ENCODE measurements at places on chromosomes 1 and 21. TPM values are rescaled to one million over a fixed set of nuclear protein-coding genes. Genes with fewer than 3 reads are reported as not detected.

Gene TRAF3IP3
- total RNA-seq = 194 TPM

- H3K4me1 ChIP-seq = no peaks in the 10 kb centered on the region
- H3K4me3 ChIP-seq = no peak overlapping the region
- no peak overlapping the region for H3K27ac ChIP-seq
- no peaks in the 10 kb centered on the region for H3K36me3 ChIP-seq
Measured at GRCh38 chr1:29532285-29532684, 296.0 kb downstream of the PTPRU start.

Gene PODN
- total RNA-seq = not detected

- no peak for DNase-seq
- no peak overlapping the region for H3K4me3 ChIP-seq
- no peak overlapping the region for H3K27ac ChIP-seq
- H3K27me3 ChIP-seq = no peaks in the 10 kb centered on the region
Measured at GRCh38 chr1:160116283-160117147, 956 bp downstream of the ATP1A2 start.

DNA sequence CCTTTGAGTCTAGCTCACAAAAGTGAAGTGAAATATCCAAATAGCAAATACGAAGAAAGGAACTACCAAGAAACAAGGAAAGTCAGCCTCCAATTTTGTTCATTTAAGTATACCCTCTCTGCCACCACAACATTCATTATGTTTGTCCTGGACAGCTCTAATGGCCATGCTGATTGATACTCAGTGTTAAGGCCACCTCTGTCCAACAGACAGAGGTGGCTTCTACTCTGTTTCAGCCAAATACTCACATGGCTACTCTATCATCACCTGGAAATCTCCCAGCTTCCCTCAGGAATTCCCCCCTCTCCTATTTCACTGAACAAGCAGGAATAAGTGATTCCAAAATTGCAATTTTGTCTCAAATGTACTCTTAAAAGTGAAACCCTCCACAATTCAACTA is 10.7 kb downstream of the APP start:
- H3K4me3 ChIP-seq = no peak overlapping the region
- peaks cover 5% of the 10 kb centered on the region for H3K36me3 ChIP-seq
- peaks cover 18% of the 10 kb centered on the region for H3K4me1 ChIP-seq
- no peaks in the 10 kb centered on the region for H3K27me3 ChIP-seq

DNA sequence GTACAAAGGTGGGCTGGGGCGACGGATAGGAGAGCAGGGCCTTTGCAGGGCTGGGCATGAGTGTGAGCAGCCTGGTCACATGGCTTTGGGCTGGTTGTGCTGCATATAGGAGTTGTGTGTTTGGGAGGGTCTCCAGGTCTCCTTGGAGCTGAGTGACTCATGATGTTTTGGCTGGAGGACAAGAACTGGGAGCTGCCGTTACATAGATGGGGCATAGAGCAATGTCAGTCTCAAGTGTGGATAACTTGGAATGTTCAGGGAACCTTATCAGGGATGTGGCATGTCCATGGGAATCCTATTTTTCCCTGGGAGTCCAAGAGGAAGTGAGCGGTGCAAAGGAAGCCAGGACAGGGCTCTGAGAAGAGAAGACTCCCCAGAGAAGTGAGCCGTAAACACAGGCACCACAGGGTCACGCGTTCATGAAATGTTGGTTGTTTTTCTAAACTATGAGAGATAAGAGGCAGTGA is 136.4 kb upstream of the KCNE2 start:
- H3K27me3 ChIP-seq = no peaks in the 10 kb centered on the region
- no peak overlapping the region for H3K27ac ChIP-seq
- no peaks in the 10 kb centered on the region for H3K36me3 ChIP-seq
- no peaks in the 10 kb centered on the region for H3K4me1 ChIP-seq
- DNase-seq = no peak

Gene ADGRL2
- total RNA-seq = not detected

DNA sequence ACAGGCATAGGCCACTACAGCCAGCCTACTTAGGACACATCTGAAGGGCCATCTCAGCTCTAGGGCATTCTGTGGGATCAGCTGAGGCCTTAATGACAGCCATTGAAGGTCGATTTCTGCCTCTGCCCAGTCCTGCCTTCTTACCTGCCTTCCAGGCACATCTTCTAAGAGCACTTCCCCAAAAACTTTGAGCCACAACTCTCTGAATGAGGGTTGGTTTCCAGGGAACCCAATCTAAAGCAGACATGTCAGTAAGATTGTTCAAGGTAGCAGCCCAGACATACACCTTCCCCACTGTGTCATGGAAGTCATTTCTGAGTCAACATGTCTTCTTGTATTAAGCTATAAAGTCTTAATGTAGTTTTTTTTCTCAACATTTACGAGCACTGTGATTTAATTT is 18.2 kb upstream of the SSBP3 start:
- no peak for DNase-seq
- H3K4me3 ChIP-seq = no peak overlapping the region
- H3K27me3 ChIP-seq = no peaks in the 10 kb centered on the region

DNA sequence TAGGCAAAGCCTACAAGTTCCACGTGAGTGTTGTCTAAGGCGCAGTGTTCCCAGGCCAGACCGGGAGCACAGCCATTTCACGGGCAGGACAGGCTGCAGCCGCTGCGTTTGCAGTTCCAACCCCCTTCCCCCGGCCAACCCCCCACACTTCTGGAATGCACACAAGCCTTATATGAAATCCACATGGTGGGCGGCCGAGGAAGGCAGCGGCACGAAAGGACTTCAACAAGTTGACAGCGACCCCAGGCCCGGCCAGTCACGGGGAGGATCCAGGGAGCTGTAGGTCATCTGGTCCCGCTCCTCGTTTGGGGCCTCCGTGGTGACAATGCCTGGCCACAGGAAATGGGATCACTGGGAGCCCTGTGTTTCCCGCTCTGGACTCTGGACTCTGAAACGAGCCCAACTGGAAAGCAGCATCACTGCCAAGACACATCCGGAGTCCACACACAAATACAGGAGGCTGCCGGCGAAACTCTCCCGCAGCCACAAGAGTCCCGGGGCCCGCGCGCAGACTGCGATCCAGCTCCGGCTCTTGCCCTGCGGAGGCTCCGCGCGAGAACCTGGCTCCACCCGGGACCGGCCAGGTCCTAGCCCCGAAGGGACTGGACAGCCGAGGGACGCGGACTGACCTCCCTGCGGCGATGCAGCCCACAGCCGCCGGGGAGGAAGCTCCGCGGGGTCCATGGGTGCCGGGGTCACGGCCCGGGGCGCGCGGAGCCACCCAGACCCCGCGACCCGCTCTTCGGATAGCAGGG is 794 bp downstream of the NID1 start:
- H3K4me1 ChIP-seq = peaks cover 21% of the 10 kb centered on the region
- H3K27ac ChIP-seq = no peak overlapping the region
- peaks cover 55% of the 10 kb centered on the region for H3K27me3 ChIP-seq
- DNase-seq = peak; percentile 21

- no peak for DNase-seq
- no peaks in the 10 kb centered on the region for H3K36me3 ChIP-seq
- H3K4me1 ChIP-seq = no peaks in the 10 kb centered on the region
- H3K4me3 ChIP-seq = no peak overlapping the region
- H3K27me3 ChIP-seq = no peaks in the 10 kb centered on the region
Measured at GRCh38 chr21:19018529-19018928, 614.9 kb upstream of the TMPRSS15 start.

DNA sequence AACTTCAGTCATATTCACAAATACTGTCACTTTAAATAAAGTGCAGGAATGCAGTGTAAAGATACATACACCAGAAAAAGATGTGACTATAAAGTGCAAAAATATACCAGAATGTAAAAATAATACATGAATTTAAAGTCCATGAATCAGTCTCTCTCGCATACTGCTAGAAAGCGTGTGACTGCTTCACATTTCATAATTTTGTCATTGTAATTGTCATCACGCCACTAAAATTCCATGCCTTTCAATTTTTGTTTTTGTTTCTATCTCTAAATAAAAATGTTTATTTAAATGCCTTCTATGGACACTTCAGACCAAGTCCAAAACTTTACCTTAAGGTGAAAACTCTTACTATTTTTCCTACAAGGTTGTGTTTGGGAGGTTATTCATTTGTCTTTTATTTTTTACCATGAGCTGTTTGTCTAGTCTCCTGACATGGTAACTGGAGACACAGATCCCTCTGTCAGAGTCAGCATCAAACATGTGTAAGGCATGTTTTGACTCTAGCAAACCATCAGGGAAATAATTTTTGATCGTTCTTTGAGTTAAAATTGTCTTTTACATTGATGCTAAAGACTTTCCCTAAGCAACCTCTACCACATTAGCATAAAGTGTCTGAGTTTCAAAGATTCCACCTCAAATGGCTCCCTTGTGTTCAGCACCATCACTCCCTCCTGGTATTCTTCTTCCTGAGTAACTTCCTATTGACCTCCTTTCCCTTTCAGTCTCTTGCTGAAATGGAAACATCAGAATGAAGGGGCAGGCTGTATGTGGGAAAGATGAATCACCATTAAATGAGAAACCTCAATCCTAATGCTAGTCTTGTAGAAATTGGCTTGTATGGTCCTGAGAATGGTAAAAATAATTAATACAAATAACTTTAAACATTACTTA is 14.0 kb upstream of the AIM2 start:
- H3K27me3 ChIP-seq = peaks cover 6% of the 10 kb centered on the region
- H3K27ac ChIP-seq = no peak overlapping the region
- H3K36me3 ChIP-seq = no peaks in the 10 kb centered on the region
- H3K4me3 ChIP-seq = no peak overlapping the region
- DNase-seq = no peak

DNA sequence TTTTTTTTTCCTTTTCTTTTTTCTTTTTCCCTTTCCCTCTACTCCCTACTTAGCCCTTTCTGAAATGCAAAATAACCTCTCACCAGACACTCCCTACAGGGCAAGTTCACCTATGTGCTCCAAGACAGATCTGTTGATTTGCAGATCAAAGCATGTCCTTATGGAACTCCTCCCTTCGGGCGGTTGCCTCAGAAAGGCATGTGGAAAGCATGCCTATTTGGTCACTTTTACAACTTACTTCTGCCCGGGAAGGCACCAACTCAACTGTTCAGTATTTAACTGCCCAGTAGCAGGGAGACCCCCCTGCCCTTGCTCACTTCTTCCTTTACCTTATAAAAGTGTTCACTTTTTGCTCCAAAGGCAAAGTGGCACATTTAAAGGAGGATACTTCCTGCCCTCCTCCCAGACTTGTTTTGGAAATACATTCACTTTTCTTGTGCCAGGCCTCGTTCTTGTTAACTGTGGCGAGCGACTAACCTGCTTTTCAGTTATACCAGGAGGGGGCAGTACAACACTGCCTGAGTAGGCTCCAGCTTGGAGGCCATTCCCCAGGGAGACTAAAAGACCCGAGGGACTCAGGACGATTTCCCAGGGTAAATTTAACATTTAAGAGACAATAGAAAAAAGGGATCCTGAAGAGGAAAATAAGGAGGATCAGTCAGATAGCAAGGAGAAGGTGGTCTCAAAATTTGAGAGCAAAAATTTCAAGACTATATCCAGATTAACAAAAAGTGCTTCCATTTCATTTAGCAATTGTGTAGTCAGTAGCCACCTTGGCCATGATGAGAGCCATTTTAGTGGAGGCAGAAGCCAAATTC is 12.3 kb upstream of the SLAMF7 start:
- H3K36me3 ChIP-seq = peaks cover 4% of the 10 kb centered on the region
- peaks cover 28% of the 10 kb centered on the region for H3K4me1 ChIP-seq
- no peaks in the 10 kb centered on the region for H3K27me3 ChIP-seq
- H3K4me3 ChIP-seq = no peak overlapping the region

DNA sequence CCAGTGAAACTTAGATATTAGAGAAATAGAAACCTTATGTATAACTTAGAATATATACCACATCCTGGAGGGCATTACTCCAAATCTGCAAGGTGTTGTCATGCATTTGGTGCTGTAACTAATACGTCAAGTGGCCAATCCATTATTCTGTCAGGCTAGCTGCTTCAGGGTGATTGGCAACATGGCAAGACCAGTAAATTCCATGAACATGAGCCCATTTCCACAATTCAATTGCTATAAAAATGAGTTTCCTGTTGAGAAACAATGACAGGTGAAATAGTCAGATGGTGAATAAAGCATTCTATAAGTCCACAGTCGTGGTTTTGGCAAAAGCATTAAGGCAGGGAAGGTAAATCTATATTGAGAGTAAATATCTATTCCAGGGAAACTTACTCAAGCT is 566.0 kb downstream of the ADGRL2 start:
- H3K27me3 ChIP-seq = no peaks in the 10 kb centered on the region
- H3K4me3 ChIP-seq = no peak overlapping the region
- H3K27ac ChIP-seq = no peak overlapping the region

Gene RAP1A
- total RNA-seq = 150 TPM

Measured in activated naive CD8-positive, alpha-beta T cell treated with anti-CD3 and anti-CD28 coated beads for 36 hours (primary cell).